NCI-H345 (cell line): ENCODE measurements at places on chromosomes 16 and 17.

- DNase-seq: no peak
Observed at GRCh38 chr17:81898885-81899284, 3.2 kb upstream of the NPB start.

GRCh38 chr17:81868674-81869220 is 2.4 kb downstream of the ARHGDIA start:
- no peak for DNase-seq

DNA sequence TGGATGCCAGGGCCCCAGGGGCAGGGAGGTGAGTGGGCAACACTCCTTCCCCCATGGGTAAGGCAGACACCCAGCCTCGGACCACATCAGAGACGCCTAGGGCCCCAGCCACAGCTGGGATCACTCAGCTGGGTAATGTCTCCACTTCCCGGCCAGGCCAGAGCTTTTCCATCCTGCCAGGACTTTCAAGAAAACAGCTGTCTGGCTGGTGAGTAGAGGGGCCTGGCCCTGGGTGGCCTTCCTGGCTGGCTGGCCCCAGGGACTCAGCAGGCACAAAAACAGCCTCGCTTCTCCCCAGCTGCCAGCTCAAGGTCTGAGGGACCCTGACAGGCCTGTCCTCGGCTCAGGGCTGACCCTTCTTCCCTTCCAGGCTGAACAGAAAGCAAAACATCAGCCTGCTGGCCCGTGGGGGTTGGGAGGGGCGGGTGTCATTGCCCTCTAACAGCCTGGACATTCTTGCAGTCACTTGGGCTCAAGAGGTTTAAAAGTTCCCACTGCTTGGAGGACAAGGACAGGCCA is 45.3 kb upstream of the JPH3 start:
- no peak for DNase-seq

- no peak for DNase-seq
Observed at GRCh38 chr16:51630076-51630475, 479.0 kb upstream of the SALL1 start.

DNA sequence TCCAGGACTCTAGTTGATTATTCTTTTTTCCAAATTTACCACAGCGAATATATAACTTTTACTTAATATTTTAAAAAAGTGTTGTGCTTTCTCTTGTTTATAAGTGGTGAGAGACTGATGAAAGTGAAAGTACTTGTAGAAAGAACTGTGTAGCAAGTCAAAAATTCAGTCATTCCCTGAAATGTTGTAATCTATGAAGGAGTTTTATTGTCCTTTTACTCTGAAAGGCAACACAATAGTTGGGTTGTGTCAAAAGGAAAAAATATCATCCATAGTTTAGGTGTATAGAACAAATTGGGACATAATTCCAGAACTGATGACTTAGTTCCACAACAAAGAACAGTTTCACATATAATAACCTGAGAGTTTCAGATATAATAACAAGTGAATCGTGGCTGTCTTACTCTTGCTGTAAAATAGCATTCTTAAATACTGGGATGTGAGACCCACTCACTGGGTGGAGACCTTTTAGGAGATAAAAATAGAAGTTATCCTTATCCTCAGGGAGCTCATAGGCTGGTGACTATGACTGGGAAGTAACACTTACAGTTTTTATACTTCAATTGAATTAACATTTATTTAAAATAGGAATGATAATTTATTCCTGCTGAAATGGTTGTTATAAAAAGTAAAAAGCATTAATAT is 20.6 kb downstream of the CYB5B start:
- no peak for DNase-seq

DNA sequence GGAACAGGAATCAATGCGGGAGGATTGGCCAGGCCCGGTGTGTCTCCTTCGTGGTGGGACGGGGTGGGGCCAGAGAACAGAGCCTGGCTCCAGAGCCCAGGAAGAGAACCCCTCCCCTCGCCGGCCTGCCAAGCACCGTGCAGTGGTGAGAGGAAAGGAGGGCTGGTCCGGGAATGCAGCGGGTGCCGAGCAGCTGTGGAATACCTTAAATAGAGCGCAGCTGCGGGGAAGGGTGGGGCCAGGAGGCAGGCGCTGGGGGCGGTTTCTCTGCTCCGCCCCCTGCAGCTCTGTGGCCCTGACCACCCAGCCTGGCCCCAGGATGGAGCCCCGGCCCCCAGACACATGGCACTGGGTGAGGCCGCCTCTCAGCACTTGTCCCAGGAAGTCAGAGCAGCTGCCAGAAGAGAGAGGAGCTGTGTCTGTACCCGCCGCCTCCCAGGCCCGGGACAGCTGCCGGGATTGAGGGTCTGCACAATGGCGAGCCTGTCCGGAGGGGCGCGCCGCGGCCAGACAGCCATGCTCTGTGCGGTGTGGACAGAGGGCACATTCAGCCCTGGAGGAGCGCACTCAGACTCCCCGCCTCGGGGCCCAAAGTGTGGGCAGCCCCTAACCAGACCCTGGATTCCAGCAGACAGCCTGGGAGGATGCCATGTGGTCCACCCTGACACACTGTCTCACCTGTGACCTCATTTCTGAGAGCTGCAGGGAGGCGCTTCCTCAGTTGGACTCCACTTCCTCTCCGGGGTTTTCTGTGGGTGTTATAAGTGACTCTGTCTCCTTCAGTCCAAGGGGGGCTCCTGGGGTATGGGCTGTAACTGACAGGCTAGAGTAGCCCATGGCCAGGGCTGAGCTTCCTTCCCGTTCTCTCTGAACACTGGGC is 268.8 kb downstream of the SEC14L1 start:
- no peak for DNase-seq

DNA sequence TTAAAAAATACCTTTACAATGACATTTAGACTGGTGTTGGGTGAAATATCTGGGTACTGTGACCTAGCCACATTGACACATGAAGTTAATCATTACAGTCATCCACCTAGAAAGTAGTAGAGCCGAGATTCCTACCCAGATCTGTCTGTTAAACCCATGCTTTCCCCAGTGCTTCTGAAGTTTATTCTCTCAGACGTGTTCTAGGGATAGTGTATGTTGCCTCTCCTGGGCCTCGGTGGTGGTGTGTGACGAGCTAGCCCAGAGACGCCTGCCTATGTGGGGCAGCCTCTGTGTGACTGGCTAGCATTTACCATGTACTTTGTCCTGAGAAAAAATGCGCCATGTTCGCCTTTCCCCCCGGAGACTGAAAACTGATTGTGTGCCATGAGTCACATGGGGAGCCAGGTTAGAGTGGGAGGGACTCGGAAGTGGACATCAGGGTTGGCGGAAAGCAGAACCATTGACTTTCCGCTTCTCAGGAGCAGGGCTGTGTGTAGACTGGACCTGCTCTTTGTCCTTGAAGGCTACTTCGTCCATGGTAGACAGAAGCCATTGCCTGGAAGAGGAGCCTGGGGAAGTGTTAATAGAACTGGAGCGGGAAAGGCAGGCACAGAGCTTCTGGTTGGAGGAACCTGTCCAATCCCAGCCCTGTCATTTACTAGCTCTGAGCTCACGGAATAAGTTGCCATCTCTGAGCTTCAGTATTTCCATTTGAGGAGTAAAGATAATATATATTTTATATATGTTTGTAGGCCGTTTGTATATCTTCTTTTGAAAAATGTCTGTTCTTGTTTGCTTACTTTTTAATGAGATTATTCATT is 235.5 kb downstream of the SNX29 start:
- no peak for DNase-seq

DNA sequence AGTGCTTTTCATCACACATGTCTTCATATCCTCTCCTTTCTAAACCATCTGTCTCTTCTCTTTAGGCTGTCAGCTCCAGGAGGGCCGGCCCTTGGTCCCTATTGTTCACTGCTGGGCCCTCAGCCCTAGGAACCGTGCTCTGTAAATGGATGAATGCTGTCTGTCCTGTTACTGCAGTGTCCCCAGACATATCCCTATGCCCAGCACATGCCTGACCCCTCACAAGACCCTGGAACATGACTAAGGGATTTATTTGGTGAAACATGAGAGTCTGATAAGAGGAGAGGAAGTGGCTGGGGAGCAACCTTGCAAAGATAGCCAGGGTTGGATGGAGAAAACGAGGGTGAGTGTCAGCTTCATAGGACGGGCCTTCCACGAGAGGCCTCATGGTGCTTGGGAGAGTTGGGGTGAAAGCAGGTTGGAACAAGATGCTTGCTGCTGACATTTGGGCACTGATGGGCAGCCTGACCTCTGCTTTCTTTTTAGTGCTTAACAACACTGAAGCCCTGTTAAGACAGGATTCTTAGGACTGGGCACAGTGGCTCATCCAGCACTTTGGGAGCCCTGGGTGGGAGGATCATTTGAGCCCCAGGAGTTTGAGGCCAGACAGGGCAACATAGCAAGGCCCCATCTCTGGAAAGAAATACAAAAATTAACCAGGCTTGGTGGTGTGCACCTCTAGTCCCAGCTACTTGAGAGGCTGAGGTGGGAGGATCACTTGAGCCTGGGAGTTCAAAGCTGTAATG is 39.0 kb downstream of the ABCC1 start:
- DNase-seq: no peak

DNA sequence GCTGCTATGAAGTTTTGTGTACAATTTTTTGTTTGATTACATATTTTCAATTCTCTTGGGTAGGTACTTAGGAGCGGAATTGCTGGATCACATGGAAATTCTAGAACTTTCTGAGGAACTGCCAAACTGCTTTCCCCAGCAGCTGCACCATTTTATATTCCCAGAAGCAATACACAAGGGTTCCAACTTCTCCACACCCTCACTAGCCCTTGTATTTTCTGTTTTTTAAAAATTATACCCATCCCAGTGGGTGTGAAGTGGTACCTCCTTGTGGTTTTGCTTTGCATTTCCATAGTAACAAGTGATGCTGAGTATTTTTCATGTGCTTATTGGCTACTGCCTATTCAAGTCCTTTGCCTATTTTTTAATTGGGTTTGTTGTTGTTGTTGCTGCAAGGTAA is 20.9 kb downstream of the NACA2 start:
- no peak for DNase-seq

GRCh38 chr17:77506371-77506991 is 365.7 kb downstream of the SEC14L1 start:
- no peak for DNase-seq

DNA sequence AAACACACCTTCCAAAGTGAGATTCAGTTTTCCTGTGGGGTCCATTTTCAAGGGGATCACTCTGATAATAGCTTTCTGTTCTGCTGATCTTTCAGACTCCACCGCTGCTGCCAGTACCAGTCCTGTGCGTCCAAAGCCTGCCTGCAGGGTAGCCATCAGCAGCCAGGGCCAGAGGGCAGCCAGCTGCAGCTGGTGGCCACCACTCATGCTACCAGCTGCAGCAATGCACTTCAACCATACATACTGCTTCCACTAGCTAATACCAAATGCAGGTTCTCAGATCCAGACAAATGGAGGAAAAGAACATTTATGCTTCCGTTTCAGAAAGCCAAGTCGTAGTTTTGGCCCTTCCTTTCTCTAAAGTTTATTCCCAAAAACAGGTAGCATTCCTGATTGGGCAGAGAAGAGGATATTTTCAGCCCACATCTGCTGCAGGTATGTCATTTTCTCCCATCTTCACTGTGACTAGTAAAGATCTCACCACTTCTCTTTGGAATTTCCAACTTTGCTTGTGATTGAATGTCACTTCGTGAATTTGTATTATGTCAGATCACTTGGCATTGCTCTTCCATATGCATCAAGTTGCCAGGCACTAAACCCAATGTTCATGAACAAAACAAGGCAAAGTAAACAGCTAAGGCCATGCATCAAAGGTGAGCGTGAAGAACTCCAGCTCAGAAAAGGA is 1.8 kb downstream of the RNF43 start:
- DNase-seq: no peak

GRCh38 chr17:59756236-59756818 is 48.9 kb downstream of the VMP1 start:
- DNase-seq: no peak
